IMR-90 (cell line): ENCODE measurements at places on chromosomes 2 and 18. TPM values are rescaled to one million over a fixed set of nuclear protein-coding genes. Genes with fewer than 3 reads are reported as not detected.

GALR1 gene
- total RNA-seq = not detected in 2 replicates

RMDN2 gene
- 2.3 and 5.8 TPM in 2 replicates for total RNA-seq

MC5R gene
- total RNA-seq = not detected in 2 replicates

SCN9A gene
- total RNA-seq = 135 and 179 TPM in 2 replicates

CD8B2 gene
- not detected in 2 replicates for total RNA-seq

CEP68 gene
- 5.3 and 5.6 TPM in 2 replicates for total RNA-seq

OSR1 gene
- 12.4 and 14.7 TPM in 2 replicates for total RNA-seq

REG1B gene
- total RNA-seq = not detected in 2 replicates

AGXT gene
- not detected in 2 replicates for total RNA-seq

PRSS56 gene
- not detected in 2 replicates for total RNA-seq

ORC2 gene
- total RNA-seq = 10.0 and 13.3 TPM in 2 replicates

TXNL1 gene
- total RNA-seq = 38.7 and 72.2 TPM in 2 replicates

TLX2 gene
- total RNA-seq = not detected in 2 replicates

UGT1A9 gene
- total RNA-seq = not detected in 2 replicates

SCN7A gene
- 0.90 and 1.7 TPM in 2 replicates for total RNA-seq

DYNC1I2 gene
- 114 and 140 TPM in 2 replicates for total RNA-seq

FTCDNL1 gene
- 0.18 and 0.28 TPM in 2 replicates for total RNA-seq

PSD4 gene
- total RNA-seq = 0.28 and 0.36 TPM in 2 replicates

NABP1 gene
- total RNA-seq = 57.7 and 141 TPM in 2 replicates

E2F6 gene
- 10.9 and 11.7 TPM in 2 replicates for total RNA-seq

CNTNAP5 gene
- total RNA-seq = not detected in 2 replicates

COMMD1 gene
- 45.8 and 60.4 TPM in 2 replicates for total RNA-seq

ZNF397 gene
- 9.9 and 11.1 TPM in 2 replicates for total RNA-seq

IL1F10 gene
- not detected in 2 replicates for total RNA-seq

UPP2 gene
- not detected in 2 replicates for total RNA-seq

ALLC gene
- total RNA-seq = not detected in 2 replicates

TSPYL6 gene
- not detected in 2 replicates for total RNA-seq

PLGLB2 gene
- total RNA-seq = 0.72 and 0.83 TPM in 2 replicates

IMPACT gene
- total RNA-seq = 11.8 and 26.4 TPM in 2 replicates

GPR155 gene
- 3.4 and 4.4 TPM in 2 replicates for total RNA-seq

RIT2 gene
- total RNA-seq = not detected in 2 replicates

TMEM178A gene
- 0.18 and 0.28 TPM in 2 replicates for total RNA-seq
